Iris pigment epithelial cell (primary cell): ENCODE measurements at places on chromosomes 5 and 9.

DNA sequence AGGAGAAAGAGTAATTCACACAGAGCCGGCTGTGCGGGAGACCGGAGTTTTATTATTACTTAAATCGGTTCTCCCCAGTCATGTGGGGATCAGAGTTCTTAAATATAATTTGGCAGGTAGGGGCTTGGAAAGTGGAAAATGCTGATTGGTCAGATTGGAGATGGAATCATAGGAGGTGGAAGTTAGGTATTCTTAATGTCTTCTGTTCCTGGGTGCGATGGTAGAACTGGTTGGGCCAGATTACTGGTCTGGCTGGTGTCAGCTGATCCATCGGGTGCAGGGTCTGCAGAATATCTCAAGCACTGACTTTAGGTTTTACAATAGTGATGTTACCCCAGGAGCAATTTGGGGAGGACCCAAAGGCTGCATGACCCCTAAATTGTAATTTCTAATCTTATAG lies 4.6 kb upstream of the CERCAM start:
- DNase-seq = no peak

GRCh38 chr5:56269216-56269927 lies 36.2 kb upstream of the ANKRD55 start:
- peak; percentile 74 for DNase-seq

GRCh38 chr9:34862836-34863235 lies 95.2 kb upstream of the PHF24 start:
- no peak for DNase-seq

DNA sequence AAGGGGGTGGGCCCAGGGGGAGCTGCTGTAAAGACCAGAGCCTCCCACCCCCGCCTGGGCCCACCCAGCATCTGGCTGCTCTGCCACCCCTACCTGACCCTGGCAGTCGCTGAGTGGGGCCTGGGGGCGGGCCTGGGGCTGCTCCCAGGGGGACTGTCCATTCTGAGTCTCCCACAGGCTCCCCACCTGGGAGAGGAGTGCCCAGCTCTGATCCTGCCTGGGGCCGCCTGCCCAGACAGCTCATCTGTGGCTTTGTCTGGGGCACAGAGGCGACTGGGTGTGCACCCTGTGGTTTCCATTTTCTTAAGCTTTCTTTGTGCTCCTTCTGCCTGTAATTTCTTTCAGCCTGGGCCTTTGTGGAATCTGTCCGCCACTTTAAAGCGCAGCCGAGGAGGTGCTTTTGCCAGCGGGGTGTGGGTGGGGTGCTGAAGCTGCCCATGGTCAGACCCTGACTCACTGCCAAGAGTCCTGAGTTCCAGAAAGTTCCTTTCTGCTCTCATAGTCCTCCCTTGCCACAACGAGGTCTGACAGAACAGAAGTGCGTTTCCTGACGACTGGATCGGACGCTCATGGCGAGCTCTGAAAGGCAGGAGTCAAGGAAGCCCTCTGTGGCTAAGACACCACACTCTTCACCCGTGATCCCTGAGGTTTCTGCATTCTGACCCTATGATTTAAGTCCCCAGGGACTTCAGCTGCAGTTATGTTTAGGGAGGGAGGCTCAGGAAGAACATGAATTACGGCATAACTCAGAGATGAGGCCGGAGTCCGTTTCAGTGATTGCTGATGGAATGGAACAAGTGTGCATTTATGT lies 225.0 kb downstream of the FANCC start:
- DNase-seq = peak; percentile 73

DNA sequence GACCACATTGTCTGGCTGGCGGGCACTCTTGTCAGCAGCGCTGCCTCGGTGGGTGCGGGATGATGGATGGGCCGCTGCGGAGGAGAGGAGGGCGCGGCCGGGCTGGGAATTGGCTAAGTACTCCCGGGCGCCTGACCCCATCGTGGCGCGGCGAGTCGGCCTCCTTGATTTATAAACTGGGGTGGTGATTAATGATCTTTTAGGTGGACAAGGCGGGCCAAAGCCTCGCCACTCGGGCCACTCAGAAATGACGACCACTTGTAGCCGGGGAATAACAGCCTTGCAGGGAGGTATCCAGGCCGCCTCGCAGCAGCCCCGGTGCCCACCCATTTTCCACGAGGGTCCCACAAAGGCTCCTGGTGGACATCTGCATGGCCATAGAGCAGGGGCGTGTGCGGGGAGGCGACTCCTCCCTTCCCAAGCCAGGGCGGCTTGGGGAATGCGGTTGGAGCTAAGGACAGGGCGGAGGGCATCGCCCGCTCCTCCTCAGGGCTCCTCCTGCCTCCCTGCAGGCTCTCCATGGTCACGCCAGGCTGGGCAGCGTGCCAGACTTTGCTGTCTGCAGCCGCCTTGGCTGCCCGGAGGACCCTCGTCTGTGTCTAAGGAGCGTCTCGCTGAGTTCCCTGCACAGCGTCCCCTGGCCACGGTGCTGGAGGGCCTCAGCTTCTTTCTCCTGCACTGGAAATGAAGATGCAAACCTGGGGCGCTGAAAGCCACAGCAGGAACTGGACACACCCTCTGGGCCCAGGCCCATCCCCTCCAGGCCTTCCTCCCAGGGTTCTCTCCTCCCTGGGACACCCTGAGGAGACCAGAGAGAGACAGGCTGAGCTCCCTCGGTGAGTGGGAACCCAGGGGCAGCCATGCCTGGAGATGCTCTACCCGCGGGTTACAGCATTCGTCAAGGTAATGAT lies 287.4 kb upstream of the IRX4 start:
- no peak for DNase-seq

- DNase-seq = no peak
Measured at GRCh38 chr9:2818804-2819121, 25.1 kb downstream of the PUM3 start.

DNA sequence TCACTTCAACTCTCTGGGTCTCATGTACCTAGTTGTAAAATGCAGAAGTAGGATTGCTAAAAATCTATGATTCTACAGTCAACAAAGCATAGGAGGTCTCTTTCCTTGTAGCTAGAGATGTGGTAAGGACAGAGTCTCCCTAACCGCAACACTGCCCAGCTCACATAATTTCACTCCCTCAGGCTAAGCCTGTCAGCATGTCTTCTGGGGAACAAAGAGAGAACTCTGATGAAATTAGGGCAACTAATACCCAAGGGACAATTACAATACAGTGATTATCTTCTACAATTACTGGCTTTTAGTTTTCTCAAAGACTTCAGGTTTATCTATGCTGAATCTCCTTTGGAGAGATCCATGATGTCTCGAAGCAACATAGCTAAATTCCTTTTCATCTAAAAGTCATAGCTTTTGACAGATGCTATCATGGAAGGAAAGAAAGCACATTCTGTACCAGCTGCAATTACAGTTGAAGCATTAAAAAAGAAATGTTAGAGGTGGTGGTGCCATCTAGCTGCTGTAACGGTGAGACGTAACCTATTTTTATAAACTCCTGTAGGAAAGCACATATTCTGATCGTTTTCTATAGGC lies 141.1 kb upstream of the TARS1 start:
- peak; percentile 75 for DNase-seq

DNA sequence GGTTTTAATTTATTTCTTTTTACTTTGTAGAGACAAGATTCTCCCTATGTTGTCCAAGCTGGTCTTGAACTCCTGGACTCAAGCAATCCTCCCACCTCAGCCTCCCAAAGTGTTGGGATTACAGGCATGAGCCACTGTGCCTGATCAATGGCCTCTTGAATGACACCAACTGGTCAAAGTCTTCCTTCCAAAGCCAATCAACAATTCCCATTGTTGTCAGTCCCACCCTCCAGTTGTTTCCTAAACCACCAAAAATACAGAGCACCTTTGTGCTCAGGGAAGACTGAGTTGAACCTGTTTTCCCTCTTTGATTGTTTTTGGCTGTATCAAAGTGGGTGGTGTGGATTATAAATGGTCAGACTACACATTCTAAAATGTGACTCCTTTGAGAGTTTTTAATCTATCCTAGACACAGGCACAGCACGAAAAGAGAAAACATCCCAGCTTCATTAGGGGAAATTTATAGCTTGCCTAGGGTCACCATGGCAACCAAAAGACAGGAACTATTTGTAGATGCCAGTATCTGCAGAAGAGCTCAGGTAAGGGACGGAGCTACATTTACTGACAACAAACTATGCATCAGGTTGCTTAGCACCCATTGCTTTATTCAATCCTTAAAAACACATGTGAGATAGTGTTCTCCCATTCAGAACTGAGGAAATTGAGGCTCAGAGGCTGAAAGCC lies 27.6 kb upstream of the ATP6V1G1 start:
- no peak for DNase-seq

DNA sequence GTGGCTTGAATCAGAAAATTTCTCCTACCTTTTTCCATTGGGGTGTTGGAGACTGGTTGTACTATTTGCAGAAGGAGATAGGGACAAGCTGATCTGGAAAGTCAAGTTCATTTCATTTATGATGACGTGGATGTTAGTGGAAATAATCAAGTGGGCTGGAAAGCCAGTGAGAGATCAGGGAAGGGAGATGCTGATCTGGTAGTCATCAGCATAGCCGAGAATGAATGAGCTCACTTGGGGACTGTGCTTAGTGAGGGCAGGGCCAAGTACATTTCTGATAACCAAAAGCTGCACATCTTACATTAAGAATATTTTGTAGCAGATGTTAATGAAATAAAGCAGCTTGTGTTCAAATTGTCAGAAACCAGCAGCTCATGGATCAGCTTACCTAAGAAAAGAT lies 12.1 kb downstream of the MAN2A1 start:
- DNase-seq = no peak

DNA sequence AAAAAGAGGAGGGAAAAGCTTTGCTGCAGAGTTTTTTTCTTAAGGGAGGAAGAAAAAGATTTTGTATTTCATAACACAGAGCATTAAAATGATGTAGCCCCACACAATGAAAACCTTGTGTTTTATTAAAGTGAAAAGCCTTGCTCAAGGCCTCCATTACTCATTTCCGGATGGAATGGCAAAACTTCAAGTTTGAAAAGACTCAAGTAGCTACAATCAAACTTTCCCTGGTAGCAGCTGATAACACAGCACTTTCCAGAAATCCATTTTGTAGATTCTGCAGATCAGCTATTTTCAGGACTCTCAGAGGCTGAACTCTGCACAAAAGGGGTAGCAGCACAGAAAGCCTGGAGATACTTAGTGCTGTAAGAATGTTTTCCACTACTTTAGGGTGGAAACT lies 374.8 kb downstream of the NFIB start:
- DNase-seq = peak; percentile 92

GRCh38 chr5:65271906-65272305 lies 209.8 kb downstream of the ADAMTS6 start:
- DNase-seq = no peak

- peak; percentile 72 for DNase-seq
Measured at GRCh38 chr5:83551821-83552220, 80.3 kb downstream of the VCAN start.

- no peak for DNase-seq
Measured at GRCh38 chr5:56291661-56292374, 58.7 kb upstream of the ANKRD55 start.

- no peak for DNase-seq
Measured at GRCh38 chr9:108517651-108518365, 338.0 kb downstream of the ACTL7B start.

GRCh38 chr5:96125231-96125891 lies 163.7 kb upstream of the ELL2 start:
- DNase-seq = no peak

DNA sequence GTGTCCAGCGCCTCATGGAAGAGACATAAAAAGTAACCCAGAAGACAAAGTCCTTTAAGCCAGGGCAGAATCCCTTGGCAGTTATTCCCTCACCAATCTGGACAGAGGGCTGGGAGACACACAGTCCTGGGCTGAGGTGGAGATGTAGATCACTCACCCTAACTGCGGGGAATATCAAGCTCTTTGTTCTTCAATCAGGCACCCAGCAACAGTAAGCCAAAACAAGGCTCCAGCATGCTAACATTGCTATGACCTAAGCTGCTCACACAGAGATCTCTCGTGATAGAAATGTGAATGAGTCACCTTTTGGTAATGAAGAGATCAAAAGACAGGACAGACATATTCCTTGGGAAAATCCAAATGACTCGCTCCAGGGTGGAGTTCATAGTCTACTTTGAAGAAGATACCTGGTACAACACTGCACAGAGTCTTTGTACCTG lies 101.3 kb downstream of the FBN2 start:
- peak; percentile 95 for DNase-seq

DNA sequence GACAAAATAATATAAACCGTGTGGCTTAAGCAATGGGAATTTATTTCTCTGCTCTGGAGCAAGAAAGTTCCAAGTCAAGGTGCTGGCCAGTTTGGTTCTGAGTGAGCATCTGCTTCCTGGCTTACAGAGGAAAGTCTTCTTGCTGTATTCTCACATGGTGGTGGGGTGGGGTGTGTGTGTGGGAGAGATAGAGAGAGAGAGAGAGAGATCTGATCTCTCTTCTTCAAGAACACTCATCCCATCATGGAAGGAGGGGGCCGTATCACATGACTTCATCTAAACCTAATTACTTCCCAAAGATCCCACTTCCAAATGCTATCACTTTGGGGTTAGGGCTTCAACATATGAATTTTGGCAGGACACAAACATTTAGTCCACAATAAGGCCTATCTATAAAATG lies 91.2 kb downstream of the PRR16 start:
- no peak for DNase-seq

- peak; percentile 87 for DNase-seq
Measured at GRCh38 chr5:157858527-157859226, at the start of gene CLINT1. Gene CLINT1 (minus strand): TSS chr5:157859145. CDS start chr5:157858970, 175 bp downstream.

DNA sequence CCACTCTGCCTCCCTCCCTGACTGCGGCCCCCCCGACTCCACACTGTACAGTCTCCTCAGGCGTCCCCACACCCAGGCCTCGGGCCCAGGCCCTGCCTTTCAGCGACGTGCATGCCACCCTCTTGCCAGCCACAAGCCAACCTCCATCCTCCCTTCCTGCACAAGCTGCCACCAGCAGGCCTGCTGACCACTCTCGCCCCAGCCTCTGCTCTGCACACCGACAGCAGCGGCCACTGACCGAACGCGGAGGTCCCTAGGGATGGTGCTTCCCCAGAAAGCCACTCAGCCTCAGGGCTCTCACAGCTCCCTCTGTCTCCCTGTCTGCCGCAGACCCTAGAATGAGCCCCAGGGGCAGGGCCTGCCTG lies 18.6 kb downstream of the LMAN2 start:
- DNase-seq = no peak

DNA sequence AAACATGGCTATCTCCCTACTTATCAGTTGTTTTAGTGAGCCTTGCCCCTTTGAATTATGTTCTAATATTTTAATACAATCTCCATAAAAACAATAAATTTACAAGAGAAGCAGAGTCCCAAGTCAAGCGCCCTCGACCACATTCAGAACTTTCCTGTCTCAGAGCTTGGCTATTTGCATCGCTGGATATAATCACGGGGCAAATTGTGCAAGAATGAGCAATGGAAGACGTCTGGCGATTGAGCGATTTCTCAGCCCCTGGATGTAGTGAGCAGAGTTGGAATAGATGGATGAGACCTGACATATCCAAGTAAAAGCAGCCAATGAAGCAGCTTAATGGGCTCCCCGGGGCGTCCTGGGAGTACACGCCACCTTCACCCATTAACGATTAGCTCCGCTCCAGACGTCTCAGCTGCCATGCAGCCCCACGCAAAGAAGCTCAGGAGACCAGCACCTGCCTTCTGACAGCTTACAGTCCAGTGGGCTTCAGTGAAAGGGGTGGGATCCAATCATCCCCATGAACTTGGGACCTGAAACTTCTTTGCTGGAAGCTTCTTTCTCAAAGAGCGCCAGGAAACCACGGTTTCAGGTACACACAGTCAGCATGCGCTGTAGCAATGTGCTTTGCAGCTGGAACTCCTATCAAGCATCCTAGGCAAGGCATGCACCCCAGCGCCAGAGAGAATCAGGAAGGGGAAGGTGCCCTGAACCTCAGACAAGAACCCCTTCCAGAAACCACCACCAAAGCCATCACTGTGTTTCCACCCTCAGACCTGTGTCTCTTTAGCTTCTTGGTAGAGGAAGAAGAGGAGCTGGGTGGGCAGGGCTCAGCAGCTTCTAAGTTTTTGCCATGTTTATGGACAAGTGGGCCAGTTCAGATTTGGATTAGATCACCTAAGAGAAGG lies 92.0 kb upstream of the IRX4 start:
- DNase-seq = no peak
